ENCODE measurements at places on chromosomes 5 and 9.

GRCh38 chr5:130032807-130033206 lies 128.5 kb downstream of the CHSY3 start:
- DNase-seq = no peak

GRCh38 chr9:136658849-136659535 lies 3.7 kb upstream of the EGFL7 start:
- DNase-seq = peak; percentile 30

GRCh38 chr5:122183098-122183787 lies 53.9 kb downstream of the ZNF474 start:
- DNase-seq = peak; percentile 45

- DNase-seq = peak; percentile 92
Measured at GRCh38 chr5:53373451-53374158, 106.8 kb upstream of the FST start.

- no peak for DNase-seq
Measured at GRCh38 chr9:11443631-11444030, 830.8 kb upstream of the PTPRD start.

- peak; percentile 90 for DNase-seq
Measured at GRCh38 chr5:149200355-149200754, 59.1 kb downstream of the ABLIM3 start.
